ENCODE measurements at places on chromosomes 3 and 15.

GRCh38 chr3:126847061-126847460 is 135.9 kb upstream of the PLXNA1 start:
- no peak for DNase-seq

DNA sequence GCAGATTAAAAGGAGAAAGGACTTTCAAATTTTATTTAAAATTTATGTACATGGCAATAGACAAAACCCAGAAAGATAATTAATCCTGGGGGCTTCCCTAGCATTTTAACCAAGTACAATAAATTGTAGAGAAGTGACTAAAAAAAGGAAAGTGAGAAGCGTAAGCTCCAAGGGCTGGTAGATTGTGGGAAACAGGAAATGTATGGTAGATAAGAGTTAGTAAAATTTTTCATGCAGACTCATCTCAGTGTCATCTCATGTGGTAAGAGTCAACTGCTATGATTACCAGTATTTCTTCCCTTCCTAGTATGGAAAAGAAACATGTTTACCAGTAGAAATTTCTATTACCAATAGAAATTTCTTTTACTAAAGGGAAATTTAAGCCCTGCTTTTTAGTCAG is 464.3 kb upstream of the AGTR1 start:
- no peak for DNase-seq

- DNase-seq = peak; percentile 16
Measured at GRCh38 chr3:34015204-34016142, 217.0 kb downstream of the PDCD6IP start.

DNA sequence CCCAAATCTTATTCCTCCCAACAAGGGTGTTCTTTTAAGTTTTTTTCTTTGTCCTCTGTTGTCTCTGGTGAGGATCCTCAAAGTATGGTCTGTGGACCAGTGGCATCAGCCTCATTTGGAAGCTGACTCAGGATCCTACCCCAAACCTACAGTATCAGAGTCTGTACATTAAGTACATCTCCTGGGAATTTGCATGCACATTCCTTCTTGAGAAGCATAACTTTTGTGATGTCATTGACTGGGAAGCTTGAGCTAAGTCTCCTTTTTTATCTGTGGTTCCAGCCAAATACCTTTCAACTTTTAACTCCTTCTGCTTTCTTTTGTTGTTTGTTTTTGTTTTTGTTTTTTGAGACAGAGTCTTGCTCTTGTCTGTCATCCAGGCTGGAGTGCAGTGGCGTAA is 40.5 kb downstream of the ARMC8 start:
- DNase-seq = no peak

DNA sequence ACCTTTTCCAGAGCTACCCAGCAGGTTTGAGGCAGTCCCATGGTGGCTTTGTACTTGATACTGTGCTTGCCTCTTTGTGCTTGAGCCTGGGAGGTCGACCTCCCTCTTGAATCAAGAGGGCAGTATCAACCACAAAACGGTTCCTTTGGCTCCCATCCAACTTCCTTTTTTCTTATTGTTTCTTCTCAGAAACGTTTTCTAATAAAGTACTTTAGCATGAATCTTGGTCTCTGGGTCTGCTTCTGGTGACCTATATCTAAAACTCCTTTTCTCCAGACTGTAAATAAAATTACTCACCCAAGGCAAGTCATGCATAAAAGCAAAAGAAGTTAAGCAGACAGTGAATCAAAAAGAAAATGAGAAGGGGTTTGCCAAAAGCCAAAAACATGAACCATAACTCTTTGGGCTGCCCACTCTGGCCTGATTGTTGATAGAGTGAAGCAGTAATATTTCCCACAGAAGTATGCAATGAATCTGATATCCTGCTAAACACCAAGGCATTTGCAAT is 112.2 kb upstream of the SLC4A7 start:
- DNase-seq = peak; percentile 29

DNA sequence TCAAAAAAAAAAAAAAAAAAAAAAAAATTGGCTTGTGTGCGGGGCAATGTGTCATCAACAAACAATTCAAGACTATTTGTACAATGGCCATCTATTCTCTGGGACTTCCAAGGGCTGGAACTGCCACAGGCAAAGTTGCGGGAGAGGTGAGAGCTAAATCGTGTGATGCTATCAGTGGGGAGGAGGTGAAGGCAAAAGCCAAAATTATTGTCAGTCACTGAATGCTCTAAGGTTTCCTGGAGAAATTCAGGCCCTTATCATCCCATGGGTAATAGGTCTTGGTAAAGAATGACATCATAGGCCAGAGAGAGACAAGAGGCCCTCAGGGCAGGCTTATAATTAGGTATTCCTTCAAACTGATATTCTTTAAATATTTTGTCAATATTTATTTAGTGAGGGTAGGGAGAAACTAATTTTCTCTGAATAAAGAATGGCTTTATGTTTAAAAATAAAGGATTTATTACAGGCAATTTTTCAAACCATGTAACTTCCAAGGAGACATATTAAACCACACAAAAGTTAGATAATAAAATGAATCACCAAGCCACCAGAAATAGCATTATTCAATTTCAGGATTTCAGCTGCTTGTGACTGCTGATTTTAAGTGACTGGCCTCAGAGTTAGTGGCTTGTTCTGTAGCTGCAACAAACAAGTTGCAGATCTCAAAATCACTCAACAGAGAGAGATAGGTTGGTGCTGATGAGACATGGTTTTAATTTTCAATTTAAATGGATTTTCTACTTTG is 226.3 kb upstream of the MRPL3 start:
- DNase-seq = no peak

DNA sequence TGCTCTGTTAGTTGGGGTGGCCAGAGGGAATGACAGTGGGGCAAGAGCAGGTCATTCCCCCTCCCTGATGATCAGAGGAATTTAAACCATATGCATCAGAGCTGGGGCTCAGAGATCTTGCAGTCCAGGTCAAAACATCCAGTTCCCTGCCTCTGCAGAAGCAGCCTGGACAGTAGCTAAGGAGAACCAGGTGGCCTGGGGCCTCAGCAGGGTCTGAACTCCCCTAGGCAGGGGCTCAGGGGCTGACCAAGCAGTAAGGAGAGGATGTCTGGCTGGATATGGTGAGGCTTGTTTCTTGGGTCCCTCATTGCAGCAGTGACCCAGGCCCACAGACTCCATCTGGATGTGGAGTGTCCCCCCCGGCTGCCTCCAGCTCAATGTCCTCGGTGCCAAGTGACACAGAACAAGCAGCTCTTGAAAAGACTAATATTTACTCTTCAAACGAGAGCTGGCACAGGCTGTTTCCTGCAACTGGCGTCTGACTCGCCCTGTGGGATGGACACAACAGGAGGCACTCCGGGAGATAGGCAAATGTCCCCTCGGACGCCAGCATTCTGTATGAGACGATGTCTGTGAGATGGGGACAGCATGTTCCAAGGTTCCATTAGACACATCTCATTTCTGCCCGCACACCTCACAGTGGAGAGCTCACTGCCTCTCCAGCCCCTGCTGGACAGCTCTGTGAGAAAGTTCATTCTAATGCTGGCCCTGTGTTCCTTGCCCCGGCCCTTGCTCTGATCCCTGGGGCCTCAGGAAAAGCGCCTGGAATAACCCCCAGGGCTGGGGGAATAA is 37.1 kb downstream of the SEC22C start:
- no peak for DNase-seq

DNA sequence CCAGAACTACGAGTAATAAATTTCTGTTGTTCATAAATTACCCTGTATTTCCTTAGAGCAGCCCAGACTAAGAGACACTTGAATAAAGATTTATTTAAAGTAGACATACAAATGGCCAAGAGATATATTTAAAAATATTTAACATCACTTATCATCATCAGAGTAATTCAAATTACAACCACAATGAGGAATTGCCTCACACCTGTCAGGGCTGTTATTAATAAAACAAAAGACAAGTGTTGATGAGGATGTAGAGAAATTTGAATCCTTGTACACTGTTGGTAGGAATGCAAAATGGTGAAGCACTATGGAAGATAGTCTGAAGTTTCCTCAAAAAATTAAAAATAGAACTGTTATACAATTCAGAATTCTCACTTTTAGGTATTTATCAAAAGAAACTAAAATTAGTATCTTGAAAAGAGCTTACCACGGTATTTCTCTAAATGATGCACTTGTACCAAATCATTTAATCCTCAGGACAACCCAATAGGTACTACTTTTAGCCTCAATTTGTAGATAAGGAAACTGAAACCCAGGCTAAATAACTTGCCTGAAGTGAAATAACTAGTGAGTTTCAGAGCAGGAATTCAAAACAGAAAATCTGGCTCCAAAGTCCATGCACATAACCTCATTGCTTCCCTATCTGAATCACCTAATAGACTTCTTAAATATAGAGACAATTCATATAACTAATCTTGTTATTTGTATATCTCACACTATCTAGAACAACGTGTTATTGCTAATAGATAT is 69.4 kb downstream of the ZBTB20 start:
- DNase-seq = no peak

- no peak for DNase-seq
Measured at GRCh38 chr3:107368654-107369398, 8.4 kb upstream of the CCDC54 start.

DNA sequence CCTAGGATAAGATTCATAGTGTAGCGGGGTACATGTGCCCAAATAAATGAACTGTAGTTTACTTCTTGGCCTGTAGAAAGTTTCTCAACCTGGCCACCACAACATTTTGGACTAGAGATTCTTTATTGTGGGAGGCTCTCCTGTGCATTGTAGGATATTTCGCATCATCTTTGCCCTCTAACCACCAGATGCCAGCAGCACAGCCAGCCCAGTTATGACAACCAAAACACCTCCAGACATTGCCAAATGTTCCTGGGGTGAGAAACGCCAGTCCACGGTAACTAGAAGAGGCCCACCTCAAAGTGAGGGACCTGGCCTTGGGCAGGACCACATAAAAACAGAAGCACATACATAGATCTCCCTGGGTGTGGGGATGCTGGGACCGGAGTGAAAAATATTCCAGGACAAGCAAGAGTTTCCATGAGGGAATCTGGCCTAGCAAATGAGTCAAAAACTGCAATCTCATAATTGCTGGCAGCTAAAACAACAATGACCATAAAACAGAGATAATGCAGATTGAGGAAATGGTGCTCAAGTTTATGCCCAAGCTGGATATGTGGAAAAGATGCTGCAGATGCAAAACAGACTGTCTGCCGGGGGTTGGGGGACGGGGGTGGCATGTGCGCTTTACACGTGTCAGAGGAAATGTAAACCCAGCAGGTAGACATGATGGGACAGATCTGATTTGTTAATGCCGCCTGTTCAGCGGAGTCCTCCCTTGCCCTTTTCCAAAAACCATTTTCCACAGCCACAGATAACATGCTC is 39.7 kb downstream of the ARHGEF3 start:
- DNase-seq = no peak

- DNase-seq = no peak
Measured at GRCh38 chr3:70832089-70832833, 519.8 kb upstream of the MDFIC2 start.

- no peak for DNase-seq
Measured at GRCh38 chr15:68517285-68517761, 61.5 kb upstream of the CORO2B start.

GRCh38 chr3:59043391-59043790 is 6.4 kb downstream of the CFAP20DC start:
- no peak for DNase-seq

DNA sequence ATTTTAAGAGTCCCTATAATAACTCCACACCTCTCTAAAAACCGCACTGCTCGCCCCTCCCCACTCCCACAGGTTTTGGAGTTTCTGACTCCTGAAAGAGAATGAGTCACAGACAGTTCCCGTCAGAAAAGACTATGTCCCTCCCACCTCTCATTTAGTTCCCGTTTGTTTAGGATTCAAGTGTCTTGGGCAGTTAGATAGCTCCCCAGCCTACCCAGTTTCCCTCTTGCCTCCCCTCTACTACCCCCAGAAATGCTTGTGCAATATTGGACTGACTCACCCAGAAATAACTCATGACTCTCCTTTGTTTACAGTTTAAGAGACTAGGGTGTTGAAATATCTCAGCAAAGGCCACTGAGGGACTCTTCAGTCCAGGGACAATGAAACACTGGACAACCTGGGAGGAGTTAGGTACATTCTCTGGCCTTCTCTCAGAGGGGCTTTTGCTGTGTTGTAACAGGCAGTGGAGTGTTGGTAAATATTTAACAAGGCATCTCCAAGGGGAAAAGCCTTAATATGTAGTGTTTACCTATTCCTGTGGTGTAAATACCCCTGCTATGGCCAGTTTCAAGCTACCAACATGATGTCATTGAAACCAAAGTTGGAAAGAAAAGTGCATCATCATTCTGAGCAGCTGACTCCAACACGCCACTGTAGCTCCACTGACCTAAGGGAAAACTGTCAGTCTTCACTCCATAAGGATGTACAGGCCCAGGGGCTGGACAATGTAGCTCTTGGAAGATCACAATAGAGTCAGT is 96.1 kb upstream of the CHD2 start:
- DNase-seq = peak; percentile 72

- no peak for DNase-seq
Measured at GRCh38 chr3:99960941-99961340, 143.3 kb downstream of the CMSS1 start.

- no peak for DNase-seq
Measured at GRCh38 chr3:107201146-107201545, 176.1 kb upstream of the CCDC54 start.

DNA sequence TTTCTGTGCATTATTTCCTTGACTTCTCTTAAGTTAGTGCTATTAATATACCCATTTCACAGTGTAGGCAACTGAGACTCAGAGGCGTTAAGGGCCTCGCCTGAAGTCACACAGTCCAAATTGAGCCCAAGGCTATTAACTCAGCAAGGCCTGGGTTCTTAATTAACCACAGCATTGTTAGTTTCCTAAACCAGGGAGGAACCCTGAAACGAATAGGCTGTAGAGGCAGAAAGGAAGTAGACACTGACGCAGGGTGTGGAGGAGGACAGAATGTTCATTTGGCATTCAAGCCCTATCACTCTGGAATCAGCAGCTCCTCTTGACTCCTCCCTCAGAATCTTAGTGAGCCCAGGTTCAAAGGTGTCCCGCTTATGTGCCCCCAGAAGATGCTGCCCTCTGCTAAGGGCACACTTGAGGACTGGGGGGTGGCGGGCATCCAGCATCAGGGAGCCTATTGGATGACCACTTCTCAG is 13.9 kb downstream of the ARHGEF3 start:
- DNase-seq = no peak

DNA sequence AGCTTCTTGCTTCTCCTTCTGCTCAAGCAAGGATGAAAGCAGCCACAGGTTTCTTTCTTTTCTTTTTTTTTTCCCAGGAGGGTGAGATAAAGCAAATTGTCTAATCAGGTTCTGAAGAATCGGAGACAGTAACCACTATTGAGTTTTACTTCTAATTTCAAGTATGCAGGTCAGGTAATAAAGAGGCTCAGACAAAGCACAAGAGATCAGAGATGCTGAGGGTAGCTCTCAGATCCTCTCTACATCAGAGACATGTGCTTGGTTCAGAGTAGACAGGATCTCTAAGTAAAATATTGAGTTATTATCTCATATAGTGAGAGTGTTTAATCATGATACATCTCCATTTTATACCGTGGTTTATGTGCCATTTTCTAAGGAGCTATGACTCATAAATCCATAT is 168.5 kb downstream of the NFKBIZ start:
- no peak for DNase-seq

Data from hematopoietic multipotent progenitor cell treated with erythropoietin and hydrocortisone succinate and interleukin-3 and kit ligand, for 8 days (in vitro differentiated cells).